ENCODE measurements at places on chromosomes 3 and 15. TPM values are rescaled to one million over a fixed set of nuclear protein-coding genes. Genes with fewer than 3 reads are reported as not detected.
A peak's percentile ranks its signal among the peaks of the same experiment; 100 is the strongest.

DNA sequence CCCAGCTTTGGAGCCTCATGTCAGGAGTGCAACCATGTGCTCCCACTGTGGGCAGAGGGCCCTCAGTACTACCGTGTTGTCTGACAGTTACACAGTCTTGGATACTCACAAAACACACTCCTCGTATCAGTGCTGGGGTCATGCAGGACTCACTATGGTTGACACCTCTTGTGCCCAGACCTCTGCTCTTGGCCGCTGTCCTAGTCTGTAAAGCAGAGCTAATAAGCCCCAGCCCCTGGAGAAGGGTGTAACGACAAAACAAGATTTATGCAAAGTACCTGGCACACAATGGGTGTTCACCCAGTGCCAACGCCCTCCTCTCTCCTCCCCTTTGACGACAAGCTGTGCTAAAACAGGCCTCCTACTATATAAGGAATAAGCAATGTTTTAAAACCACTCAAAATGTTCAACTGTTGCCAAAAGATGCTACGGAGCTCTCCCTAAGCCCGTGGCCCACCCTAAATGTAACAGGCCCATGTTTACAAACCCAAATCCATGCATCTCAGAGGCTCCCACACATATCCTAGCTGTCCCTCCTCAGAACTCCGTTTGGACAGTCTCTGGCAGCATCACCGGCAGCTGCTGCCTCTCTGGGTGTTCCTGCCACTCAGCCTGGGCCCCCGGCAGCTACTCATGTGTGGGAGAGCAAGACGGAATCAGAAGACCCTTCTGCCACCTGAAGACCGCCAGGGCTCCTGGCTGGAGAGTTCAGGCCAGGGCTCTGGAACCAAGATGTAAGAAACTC, 65.8 kb downstream of the MRPL46 start:
- no peak overlapping the region for H3K27ac ChIP-seq
- peak overlapping the region; percentile 38 for H3K4me3 ChIP-seq
- H3K4me1 ChIP-seq: peaks cover 22% of the 10 kb centered on the region
- no peaks in the 10 kb centered on the region for H3K36me3 ChIP-seq
- DNase-seq: no peak
- no peaks in the 10 kb centered on the region for H3K27me3 ChIP-seq

Gene FBXO45
- 4.7 TPM for total RNA-seq

Gene TNFAIP8L3
- not detected for total RNA-seq

Gene SNX22
- total RNA-seq: 4.4 TPM

DNA sequence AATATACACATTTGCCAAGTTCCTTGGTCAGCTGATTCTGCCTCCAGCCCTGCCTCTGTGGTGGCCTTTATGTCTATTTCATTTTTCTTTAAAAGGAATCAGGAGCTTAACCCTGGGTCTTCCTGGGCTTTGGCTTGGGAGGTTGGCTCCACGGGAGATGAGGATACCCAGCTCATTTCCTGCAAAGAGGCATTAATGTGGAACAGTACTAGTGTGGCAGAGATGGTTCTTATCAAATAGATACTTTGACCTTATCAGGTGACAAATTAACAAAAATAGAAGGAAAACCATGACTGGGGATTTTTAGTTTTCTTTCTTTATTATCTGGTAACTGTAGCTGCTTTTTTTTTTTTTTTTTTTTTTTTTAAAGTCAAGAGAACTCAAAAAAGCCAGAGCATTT, 42.8 kb downstream of the BBS4 start:
- H3K27ac ChIP-seq: no peak overlapping the region
- no peak for DNase-seq
- H3K27me3 ChIP-seq: no peaks in the 10 kb centered on the region
- H3K4me1 ChIP-seq: no peaks in the 10 kb centered on the region

Gene TRIM42
- total RNA-seq: not detected

DNA sequence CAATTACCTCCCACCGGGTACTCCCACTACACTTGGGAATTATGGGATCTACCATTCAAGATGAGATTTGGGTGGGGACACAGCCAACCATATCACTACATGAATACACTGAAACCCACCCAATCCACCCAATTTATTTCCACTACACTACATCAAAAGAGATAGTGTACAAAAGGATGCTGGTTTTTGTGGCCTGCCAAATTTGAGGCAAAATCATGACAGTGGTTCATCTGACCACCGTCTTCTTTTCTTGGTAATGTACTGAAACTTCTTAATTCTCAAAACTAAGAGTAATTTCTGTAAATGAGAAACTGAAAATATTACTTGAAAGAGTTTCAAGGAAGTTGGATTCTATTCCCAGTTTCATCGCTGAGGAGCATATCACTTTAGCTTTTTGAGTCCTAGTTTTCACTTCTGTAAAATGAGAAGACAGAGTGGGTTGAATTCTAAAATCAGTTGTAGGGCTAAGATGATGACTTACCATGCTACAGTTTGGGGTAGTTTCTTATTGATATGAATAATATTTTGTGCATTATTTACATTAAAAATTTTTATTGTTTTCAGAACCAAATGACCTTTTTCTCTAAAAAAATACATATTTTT, 360.4 kb upstream of the CNTN6 start:
- H3K4me1 ChIP-seq: no peaks in the 10 kb centered on the region
- DNase-seq: no peak
- H3K36me3 ChIP-seq: no peaks in the 10 kb centered on the region
- no peak overlapping the region for H3K27ac ChIP-seq
- no peak overlapping the region for H3K4me3 ChIP-seq

Gene IL5RA
- total RNA-seq: not detected
